ENCODE measurements at places on chromosomes 7 and 10.

GRCh38 chr10:49191349-49191748 lies 3.2 kb upstream of the TMEM273 start:
- no peak for DNase-seq

GRCh38 chr7:77460057-77460486 lies 43.9 kb upstream of the GSAP start:
- DNase-seq, result no peak

DNA sequence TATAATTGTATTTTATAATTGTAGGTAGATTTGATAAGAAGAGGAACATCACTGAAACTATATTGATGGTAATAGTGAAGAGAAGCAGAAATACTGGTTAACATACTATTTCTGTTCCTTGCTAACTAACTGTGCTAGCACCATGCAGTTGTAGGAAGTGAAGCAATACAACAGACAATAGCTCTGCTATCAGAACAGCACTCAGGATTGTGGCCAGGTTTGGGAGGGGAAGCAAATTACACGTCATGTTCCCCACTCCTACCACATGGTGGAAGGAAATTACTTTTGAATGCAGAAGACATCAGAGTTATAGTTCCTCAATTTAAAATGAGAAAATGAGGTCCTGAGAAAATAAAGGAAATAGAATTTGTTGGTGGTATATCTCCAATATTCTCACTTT lies 151.1 kb downstream of the DGKB start:
- no peak for DNase-seq

GRCh38 chr7:49631071-49631815 lies 142.2 kb upstream of the VWC2 start:
- no peak for DNase-seq

GRCh38 chr10:51169111-51169510 lies 94.8 kb downstream of the PRKG1 start:
- DNase-seq, result no peak

DNA sequence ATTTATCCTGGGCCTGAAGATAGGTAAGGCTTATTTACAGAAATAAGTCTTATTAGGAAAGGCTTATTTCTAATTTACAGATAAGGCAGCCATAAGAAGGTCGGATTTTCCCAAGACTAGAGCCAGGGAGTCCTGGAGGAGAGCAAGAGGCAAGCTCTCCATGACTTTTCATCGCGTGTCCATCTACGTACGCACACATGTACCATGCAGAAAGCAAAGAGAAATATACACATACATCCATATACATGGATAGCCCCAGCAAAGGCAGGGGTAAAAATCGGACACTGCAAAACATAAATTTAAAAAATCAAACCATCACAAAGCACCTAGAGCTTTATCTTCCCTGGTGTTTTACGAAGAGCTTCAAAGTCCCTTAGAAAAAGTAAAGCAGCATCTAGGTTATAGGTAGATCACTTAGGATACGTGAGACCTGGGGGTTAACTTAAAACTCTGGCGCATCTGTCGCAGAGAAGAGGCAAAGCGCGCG lies 25.8 kb upstream of the ZRANB1 start:
- no peak for DNase-seq

GRCh38 chr10:5596611-5597341 lies 69.6 kb downstream of the ASB13 start:
- DNase-seq, result no peak

GRCh38 chr10:21068026-21068656 lies 171.0 kb upstream of the NEBL start:
- no peak for DNase-seq

Data from stimulated activated CD8-positive, alpha-beta memory T cell treated with anti-CD3 and anti-CD28 coated beads, Interleukin-4, amount 100 ng/mL, for 1 hour (primary cell).